CD8-positive, alpha-beta T cell (primary cell): ENCODE measurements at places on chromosomes 13 and 19. TPM values are rescaled to one million over a fixed set of nuclear protein-coding genes. Genes with fewer than 3 reads are reported as not detected.

Gene MAP3K10
- total RNA-seq: 26.4 TPM

Gene SERP2
- not detected for total RNA-seq

Gene DHDH
- 1.0 TPM for total RNA-seq

Gene C2CD4C
- total RNA-seq: not detected

Gene BRSK1
- 5.2 TPM for total RNA-seq

Gene LENG9
- 2.3 TPM for total RNA-seq

Gene ZNF536
- not detected for total RNA-seq

Gene SELENOV
- total RNA-seq: not detected

Gene MCEMP1
- total RNA-seq: 1.5 TPM

Gene ADGRE3
- not detected for total RNA-seq

Gene CATSPERD
- not detected for total RNA-seq

Gene FUT3
- 0.49 TPM for total RNA-seq

Gene RASGRP4
- total RNA-seq: not detected
